ENCODE measurements at places on chromosomes 12 and 14.

DNA sequence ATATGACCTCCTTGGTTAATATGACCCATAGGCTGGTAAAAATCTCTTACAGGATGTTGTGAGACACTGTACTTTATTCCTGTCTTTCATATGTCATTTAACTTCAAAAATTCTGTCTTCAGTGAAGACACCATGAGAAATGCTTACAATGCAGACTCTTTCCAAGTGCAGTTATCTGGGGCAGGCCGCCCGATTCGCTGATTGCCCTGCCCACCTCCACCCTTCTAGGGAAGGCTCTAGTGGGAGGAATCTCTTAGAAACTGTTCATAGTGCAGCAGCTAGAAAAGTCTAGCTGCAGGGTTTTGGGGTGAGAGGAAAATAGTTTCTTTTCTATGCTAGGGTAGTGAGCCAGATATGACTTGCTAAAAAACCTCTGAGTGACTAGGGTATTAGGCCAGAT lies 15.0 kb upstream of the CIPC start:
- peak; percentile 54 for DNase-seq

DNA sequence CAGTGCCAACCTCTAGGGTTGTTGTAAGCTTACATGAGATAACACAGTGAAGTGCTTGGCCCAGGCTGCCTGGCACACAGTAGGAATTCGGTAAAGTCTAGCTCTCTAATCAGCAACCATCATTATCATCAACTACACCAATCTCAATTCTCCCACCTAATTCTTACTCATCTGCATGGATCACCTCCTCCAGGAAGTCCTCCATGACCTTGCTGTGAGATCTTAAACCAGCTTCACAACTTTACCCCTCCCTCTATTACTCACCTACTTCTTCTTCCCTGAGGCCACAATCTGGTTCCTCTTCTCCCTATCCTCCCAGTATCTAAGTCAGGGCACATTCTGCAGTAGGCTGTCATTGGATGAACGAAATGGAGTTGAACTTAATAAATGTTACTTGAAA lies 67.3 kb downstream of the GSC start:
- DNase-seq = no peak

GRCh38 chr14:26204728-26205479 lies 392.9 kb downstream of the NOVA1 start:
- DNase-seq = no peak

- peak; percentile 78 for DNase-seq
These were observed 20.8 kb downstream of the CKAP4 start for GRCh38 chr12:106226884-106227640.

DNA sequence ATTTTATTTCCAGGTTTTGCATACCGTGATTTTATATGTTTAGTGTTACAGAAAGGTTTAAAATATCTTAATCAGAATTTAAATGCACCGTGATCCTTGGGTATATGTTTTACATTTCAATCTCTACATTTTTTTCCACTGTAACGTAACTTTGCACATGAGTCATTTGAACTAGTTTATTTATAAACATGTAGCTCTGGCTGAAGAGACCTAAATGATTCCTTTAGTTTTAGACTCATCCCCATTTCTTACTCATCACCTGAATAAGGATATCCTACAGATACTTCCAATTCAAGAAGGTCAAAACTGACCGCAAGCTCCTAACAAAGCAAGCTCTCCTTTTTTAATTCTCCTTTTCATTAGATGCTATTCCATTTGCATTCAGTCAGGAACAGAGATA lies 42.7 kb upstream of the SLC6A15 start:
- no peak for DNase-seq

DNA sequence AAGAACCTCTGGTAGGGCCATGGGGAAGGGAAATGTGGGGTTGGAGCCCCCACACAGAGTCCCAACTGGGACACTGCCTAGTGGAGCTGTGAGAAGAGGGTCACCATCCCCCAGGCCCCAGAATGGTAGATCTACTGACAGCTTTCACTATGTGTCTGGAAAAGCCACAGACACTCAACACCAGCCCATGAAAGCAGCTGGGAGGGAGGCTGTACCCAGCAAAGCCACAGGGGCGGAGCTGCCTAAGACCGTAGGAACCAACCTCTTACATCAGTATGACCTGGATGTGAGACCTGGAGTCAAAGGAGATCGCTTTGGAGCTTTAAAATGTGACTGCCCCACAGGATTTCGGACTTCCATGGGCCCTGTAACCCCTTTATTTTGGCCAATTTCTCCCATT lies 97.8 kb downstream of the HMGA2 start:
- DNase-seq = no peak

- DNase-seq = no peak
These were observed 57.2 kb downstream of the EPS8 start for GRCh38 chr12:15731940-15732339.

GRCh38 chr12:28172434-28173030 lies 17.7 kb upstream of the CCDC91 start:
- peak; percentile 76 for DNase-seq

DNA sequence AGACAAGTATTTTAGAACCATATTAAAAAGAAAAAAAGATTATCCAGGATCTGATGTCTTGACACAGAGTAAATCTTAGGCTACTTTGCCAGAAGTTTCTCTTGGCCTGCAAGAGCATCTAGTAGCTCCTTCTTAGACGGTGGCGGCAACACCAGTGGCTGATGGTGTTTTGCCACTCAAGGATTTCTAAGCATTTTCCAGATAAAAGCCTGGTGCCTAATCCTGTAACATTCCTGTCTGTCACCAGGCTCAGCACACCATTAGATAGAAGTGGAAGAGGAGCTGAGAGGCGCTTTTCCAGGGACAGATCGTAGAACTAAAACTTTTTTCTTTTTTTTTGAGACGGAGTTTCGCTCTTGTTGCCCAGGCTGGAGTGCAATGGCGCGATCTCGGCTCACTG lies 14.0 kb downstream of the WNT5B start:
- DNase-seq = no peak

- no peak for DNase-seq
These were observed 287.8 kb upstream of the KITLG start for GRCh38 chr12:88868050-88868449.

DNA sequence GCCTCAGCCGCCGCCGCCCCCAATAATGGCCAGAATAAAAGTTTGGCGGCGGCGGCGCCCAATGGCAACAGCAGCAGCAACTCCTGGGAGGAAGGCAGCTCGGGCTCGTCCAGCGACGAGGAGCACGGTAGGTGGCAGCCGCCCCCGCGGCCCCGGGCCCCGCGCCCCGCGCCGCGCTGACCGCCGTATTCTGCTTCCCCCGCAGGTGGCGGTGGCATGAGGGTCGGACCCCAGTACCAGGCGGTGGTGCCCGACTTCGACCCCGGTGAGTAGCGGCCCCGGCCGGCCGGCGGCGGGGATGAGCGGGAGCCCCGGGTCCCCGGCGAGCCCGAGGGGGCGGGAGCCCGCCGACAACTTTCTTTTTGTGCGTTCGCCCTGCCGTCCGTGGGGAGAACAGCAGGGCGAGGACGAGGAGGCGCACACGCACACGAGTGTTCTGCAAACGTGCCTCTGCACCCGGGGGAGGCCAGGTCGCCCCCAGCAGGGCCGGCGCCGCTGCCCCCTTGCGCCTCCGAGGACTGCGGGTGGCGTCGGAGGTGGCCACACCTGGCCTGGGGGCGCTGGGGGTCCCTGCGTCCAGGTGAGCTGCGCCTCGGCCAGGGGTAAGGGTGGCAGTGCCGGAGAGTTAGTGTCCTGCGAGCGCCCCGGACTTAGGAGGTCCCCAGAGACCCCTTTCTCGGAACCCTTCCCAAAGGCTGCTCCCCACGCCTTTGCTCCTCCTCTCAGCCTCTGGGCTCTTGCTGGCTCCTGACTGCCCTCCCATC lies 794 bp downstream of the RCOR1 start:
- peak; percentile 67 for DNase-seq

- no peak for DNase-seq
These were observed 80.4 kb upstream of the DIO3 start for GRCh38 chr14:101480747-101481530.

- DNase-seq = peak; percentile 38
These were observed 923.4 kb downstream of the NRXN3 start for GRCh38 chr14:79093531-79093930.

GRCh38 chr12:26276709-26277108 lies 81.3 kb downstream of the SSPN start:
- peak; percentile 14 for DNase-seq

DNA sequence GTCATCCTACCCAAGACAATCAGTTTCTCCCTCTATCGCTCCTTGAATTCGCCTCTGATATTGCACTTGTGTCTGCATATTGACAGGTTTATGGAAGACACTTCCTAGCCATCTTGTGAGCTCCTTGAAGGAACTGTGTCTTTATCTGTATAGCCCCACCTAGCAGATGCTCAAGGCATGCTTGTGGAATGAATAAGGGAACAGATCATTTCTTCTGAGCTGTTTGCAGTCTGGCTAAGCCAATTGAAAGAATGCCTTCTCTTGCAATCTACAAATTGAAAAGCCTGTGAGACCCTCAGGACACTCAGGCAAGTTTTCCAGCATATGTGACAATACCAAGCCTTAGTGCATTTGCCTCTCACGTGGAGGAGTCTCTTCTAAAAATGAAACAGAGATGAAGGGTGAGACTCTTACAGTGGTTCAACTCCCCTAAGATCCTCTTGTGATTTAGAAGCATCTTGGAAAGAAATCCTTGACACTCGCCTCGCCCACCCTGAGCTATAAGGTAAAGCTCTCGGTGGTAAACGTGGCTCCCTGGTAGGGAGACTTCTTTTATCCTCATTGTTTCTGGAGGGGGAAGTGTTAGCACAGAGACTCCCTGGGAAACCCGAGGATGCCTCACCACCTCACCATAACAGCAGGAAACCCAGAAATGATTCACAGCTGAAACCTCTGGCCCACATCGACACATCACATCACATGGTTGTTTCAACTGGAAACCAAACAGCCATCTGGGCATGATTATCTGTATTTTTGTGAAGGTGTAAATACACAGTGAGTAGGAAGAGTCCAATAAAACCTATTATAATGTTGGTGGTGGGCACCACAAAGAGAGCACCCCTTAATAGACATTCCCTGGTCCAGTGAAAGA lies 112.3 kb upstream of the BCL2L14 start:
- DNase-seq = no peak

GRCh38 chr14:93792391-93792790 lies 4.1 kb upstream of the PRIMA1 start:
- no peak for DNase-seq

GRCh38 chr14:100603341-100604120 lies 16.3 kb upstream of the BEGAIN start:
- DNase-seq = no peak

DNA sequence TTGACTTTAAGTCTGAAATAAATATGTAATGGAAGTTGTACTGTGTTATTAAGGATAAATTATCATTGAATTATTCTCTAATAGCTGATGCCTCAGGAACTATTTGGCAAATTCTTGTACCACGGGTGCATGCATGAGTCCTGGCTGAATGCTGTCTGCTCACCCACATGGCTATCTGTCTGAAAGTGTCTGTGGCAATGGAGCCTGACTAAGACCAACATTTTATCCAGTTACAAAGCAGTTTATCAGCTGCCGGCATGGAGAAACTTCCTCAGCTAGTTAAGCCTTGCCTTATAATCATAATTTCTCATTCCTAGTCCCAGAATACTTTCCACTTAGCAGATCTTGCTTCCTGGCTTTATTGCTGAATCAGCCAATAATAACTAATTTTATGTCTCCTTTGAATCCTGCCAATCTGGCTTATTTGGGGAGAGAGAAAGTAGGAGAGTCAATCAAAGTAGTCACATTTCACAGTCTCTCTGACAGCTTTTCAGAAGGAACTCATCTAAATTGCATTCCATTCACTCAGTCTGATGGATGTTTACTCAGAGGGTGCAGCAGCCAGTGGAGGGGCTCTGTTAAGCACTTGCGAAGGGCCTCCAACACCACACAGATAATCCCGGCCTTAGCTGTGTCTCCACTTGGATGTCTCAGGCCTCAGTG lies 280.6 kb upstream of the CLEC14A start:
- DNase-seq = no peak

GRCh38 chr14:103132381-103133209 lies 9.3 kb downstream of the TNFAIP2 start:
- DNase-seq = no peak

All from hematopoietic multipotent progenitor cell treated with erythropoietin and hydrocortisone succinate and interleukin-3 and kit ligand, for 6 days (in vitro differentiated cells).